ENCODE measurements at places on chromosomes 6 and 20. TPM values are rescaled to one million over a fixed set of nuclear protein-coding genes. Genes with fewer than 3 reads are reported as not detected.

Gene KCNS1
- total RNA-seq: 0.08 TPM

- DNase-seq: no peak
- H3K4me1 ChIP-seq: peaks cover 30% of the 10 kb centered on the region
- H3K27me3 ChIP-seq: peaks cover 53% of the 10 kb centered on the region
- H3K4me3 ChIP-seq: peak overlapping the region; percentile 85
These were observed 1.7 kb downstream of the GABBR1 start for GRCh38 chr6:29631209-29631810.

DNA sequence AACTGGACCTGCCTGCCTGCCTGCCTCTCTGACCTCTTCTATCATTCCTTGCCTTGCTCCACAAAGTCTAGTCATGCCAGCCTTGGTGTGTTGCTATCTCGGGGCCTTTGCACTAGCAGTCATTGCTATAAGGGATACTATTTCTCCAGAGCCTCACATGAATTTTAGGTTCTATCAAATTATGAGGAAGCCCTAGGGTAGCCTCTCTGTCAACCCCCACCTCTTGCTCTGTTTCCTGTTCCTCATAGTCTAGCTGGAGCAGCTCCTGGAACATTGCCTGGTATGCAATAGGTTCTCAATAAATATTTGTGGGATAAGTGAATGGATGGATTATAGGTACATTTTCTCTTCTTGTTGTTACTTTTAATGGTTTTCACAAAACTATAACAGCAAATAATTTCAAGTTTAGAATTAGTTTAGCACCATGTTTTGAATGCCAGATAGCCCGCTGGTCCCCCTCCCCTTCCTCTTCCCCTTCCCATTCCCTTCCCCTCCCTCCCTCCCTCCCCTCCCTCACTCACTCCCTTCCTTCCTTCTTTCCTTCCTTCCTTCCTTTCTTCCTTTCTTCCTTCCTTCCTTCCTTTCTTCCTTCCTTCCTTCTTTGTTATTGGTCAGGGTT is 46.9 kb upstream of the DTNBP1 start:
- no peaks in the 10 kb centered on the region for H3K27me3 ChIP-seq
- H3K27ac ChIP-seq: no peak overlapping the region
- H3K36me3 ChIP-seq: no peaks in the 10 kb centered on the region
- no peak overlapping the region for H3K4me3 ChIP-seq
- no peaks in the 10 kb centered on the region for H3K4me1 ChIP-seq
- no peak for DNase-seq

- no peak overlapping the region for H3K27ac ChIP-seq
- H3K27me3 ChIP-seq: peaks cover 64% of the 10 kb centered on the region
- H3K4me3 ChIP-seq: no peak overlapping the region
- DNase-seq: no peak
- no peaks in the 10 kb centered on the region for H3K36me3 ChIP-seq
- H3K4me1 ChIP-seq: peaks cover 5% of the 10 kb centered on the region
These were observed 82.3 kb downstream of the GPX5 start for GRCh38 chr6:28607990-28608389.

DNA sequence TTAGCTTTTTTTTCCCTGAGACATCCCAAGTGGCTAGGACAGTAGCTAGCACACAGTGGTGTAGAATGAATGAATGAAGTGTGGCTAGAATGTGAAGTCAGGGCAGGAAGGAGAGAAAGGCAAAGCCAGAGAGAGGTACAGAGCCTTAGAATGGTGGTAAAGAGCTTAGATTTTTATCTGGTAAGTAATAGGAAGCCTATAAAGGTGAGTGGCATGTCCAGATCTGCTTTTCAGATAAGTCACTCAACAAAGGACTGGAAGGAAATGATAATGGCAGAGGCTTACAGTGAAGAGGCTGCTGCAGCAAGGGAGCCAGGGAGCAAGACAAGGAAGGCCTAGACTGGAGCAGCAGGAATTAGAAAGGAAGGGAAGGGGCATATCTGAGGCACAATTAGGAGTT is 96.0 kb upstream of the PRDM1 start:
- H3K27me3 ChIP-seq: peaks cover 74% of the 10 kb centered on the region
- peaks cover 33% of the 10 kb centered on the region for H3K4me1 ChIP-seq
- no peak overlapping the region for H3K4me3 ChIP-seq
- no peak overlapping the region for H3K27ac ChIP-seq
- DNase-seq: no peak

Gene ROS1
- total RNA-seq: not detected

DNA sequence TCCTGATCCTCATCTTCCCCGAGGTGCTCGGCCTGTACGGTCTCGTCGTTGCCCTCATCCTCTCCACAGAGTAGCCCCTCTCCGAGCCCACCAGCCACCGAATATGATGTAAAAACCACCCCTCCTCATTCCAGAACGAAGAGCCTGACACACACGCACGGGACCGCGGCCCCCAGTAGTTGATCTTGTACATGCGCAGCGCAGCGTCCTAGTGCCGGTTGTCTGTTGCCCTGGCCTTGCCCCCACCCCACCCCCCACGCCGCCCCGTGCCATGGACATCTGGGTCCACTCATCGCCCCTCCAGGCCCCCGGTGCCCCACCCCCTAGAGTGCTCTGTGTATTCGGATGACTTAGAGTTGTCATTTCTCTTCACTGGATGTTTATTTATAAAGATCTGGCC is 5.2 kb upstream of the PRPH2 start:
- peak overlapping the region; percentile 88 for H3K27ac ChIP-seq
- H3K4me1 ChIP-seq: peaks cover 13% of the 10 kb centered on the region
- no peak for DNase-seq
- H3K27me3 ChIP-seq: peaks cover 1% of the 10 kb centered on the region
- peak overlapping the region; percentile 89 for H3K4me3 ChIP-seq

Gene SYS1
- 34.9 TPM for total RNA-seq
